ENCODE measurements at places on chromosomes 1 and 21.

DNA sequence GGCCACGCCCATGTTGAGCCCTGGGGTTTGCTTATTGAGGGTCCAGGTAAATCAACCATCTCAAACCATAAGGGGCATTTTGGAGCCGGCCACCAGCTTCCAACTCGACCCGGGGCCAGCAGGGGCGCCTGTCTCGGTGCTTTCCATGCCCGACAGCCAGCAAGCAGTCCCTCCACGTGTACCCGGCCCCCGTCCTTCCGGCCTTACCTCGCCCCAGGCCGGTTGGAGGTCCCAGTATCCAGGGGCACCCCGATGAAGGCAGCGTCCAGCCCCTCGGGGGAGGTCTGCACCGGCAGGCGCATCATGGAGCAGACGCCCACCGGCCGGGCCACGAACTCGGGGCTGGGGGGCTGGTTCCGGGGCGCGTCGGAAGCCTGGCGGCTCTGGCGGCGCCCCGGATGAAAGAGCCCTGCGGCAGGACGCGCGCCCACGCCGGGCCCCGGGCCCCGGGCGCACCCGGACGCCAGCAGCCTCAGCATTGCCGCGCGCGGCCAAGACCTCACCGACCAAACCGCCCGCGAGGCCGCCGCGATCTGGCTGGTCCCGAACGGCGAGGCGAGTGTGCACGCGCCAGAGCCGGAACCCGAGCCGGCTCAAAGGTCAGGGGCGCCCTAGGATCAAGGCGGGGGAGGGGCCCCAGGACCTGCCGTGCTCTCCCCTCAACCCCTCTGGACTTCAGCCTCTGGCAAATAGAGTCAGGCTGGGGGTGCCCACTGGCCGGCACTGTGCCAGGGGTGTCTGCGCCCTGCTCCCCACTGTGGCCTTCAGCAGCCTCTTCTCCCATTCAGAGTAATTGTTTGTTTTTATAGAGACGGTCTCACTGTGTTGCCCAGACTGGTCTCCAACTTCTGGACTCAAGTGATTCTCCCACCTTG lies at the start of gene AGMAT:
Gene AGMAT (minus strand): TSS at position 563 of the 875 bp plus-strand sequence. CDS start 84 bp downstream, at position 479.
- DNase-seq, result no peak

GRCh38 chr21:27132266-27132665 lies 165.4 kb upstream of the ADAMTS5 start:
- DNase-seq, result no peak

GRCh38 chr21:34878940-34879339 lies 170.2 kb downstream of the RUNX1 start:
- no peak for DNase-seq

DNA sequence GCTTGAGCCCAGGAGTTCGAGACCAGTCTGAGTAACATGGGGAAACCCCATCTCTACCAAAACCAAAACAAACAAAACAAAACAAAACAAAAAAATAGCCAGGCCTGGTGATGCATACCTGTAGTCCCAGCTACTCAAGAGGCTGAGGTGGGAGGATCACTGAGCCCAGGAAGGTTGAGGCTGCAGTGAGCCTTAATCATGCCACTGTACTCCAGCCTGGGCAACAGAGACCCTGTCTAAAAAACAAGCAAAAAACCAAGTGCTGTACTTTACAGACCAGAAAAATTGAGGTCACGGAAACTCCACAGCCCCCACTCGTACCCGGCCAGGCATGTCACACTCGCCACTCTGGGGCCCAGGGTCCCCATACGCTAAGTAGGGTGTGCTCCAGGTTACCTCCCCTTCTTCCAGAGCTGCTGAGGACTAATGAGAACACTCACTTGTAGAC lies 22.9 kb downstream of the ATP2B4 start:
- DNase-seq, result no peak

- DNase-seq, result no peak
Observed at GRCh38 chr1:199197695-199198094, 558.9 kb downstream of the PTPRC start.

DNA sequence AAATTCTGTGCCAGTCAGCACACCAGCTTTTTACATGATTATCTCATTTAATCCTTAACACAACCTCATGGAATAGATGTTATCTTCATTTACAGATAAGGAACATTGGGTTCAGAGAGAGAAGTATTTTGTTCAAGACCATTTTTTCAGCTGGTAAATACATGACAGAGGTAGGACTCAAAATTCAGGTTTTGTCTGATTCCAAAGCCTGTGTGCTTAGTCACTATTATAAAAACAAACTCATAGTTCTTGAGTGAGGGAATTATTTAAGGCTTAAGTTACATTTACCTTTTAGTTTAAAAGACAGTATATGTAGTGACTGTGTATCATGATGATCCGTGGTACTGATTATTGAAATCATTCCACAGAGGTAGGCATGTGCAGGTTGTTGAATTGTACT lies 125.2 kb downstream of the MAGI3 start:
- no peak for DNase-seq

- no peak for DNase-seq
Observed at GRCh38 chr1:72006092-72006491, 276.2 kb downstream of the NEGR1 start.

DNA sequence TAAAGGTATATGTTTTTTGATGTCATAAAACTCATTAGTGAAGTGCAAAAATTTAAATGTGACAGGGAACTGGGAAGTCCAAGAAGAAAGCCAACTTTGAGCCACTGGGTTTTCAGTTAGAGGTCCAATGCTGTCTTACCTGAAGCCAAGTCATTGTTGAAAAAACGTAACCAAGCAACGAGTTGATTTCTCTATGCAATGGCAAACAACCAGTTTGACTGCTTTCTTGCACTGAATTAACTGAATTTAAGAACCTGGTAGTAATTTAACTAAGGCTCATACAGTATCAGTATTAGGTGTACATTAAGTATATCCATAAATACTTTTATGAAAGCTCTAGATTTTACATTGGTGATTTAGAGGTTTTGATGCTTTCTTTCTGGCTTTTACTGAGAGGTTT lies 20.2 kb upstream of the S1PR1 start:
- no peak for DNase-seq

GRCh38 chr1:185244015-185244747 lies 72.9 kb downstream of the IVNS1ABP start:
- DNase-seq, result no peak

DNA sequence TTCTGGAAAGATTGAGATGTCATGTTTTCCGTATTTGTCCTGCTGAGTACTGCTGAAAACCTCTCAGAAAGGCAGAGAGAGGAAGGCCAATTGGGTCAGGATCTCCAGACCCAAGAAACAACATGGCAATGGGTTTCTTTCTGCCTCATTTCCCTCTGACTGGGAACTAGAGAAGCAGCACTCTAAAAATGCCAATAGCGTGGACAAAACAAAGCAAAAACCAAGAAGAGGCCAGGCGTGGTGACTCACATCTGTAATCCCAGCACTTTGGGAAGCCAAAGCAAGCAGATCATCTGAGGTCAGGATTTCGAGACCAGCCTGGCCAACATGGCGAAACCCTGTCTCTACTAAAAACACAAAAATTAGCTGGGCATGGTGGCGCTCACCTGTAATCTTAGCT lies 18.3 kb downstream of the TNFRSF9 start:
- DNase-seq, result no peak

DNA sequence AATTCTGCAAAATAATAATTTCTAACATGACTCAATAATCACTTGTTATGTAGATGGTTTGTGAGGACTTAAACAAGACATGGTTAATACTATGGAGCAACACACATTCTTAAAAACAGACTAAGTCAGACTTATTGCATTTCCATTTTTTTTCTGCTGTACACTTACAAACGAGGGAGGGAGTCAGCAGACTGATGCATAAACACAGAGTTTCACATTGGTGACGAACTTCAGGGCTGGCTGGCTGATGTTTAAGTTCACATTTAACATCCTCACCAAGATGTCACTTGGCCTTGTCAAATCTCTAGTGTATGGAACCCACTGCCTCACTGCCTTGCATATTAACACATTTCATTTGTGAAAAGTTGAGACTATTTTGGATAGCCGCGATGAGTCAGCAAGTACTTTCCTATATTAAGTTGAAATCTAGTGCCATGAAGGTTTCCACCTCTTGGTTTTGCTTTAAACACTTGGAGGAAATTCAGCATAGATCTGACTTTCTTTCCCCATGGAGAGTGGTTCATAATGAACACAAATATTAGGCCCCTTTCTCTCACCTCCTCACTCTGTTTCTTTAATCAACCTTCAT lies 337.5 kb upstream of the RUNX1 start:
- no peak for DNase-seq

- no peak for DNase-seq
Observed at GRCh38 chr1:151606384-151606783, 5.5 kb upstream of the SNX27 start.

DNA sequence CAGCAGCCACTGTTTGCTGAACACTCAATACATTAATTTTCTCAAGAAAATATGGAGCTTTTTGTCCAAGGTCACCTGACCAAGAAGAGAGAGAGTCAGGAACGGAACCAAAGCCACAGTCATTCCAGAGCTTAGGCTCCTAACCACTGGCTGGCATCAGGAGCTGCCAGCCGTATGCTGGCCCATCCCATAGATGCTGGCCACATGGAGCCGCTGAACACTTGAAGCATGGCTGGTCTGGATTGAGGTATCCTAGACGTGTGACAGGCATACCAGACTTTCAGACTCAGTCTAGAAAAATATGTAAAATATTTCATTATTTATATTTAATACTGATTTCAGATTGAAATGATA lies 458.7 kb downstream of the MATN1 start:
- DNase-seq, result no peak

DNA sequence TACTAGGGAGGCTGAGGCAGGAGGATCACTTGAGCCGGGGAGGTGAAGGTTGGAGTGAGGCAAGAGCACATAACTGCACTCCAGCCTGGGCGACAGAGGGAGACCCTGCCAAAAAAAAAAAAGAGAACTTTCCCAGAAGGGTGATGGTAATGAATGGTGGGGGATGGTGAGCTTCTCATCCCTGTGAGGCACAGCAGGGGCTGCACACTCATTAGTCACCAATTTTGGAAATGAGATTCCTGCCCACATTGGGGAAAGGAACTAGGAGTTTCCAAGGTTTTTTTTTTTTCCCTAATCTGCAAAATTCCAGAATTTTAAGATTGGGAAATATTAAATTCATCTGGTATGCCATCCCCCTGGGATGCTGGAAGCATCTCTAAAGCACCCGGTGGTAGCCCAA lies 50.2 kb upstream of the SSBP3 start:
- DNase-seq, result no peak

GRCh38 chr1:114192328-114192727 lies 38.7 kb upstream of the SYT6 start:
- no peak for DNase-seq
